Stimulated activated CD4-positive, alpha-beta T cell treated with anti-CD3 and anti-CD28 coated beads, TNF-alpha, amount 100 ng/mL, for 4 hours (primary cell): ENCODE measurements at places on chromosomes 3 and 15.

GRCh38 chr15:66698318-66698961, 3.6 kb upstream of the SMAD6 start:
- DNase-seq: no peak

DNA sequence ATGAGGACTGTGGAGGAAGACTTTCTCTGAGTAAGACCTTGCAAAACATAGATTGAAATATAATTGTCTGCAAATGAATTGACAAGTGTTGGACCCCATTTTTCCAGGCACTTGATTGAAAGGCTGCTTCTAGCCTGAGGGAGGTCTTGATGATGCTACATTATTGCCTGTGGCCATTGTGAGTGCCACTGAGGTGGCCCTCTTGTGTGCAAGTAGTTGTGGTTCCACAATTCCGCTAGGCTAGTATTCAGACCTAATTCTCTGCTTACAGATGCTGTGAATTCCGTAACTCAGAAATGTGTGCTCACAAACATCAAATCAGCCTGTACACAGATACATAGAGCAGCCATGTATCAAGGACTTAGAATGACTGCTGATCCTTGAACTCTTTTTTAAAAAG, 34.7 kb downstream of the FNDC3B start:
- DNase-seq: no peak

DNA sequence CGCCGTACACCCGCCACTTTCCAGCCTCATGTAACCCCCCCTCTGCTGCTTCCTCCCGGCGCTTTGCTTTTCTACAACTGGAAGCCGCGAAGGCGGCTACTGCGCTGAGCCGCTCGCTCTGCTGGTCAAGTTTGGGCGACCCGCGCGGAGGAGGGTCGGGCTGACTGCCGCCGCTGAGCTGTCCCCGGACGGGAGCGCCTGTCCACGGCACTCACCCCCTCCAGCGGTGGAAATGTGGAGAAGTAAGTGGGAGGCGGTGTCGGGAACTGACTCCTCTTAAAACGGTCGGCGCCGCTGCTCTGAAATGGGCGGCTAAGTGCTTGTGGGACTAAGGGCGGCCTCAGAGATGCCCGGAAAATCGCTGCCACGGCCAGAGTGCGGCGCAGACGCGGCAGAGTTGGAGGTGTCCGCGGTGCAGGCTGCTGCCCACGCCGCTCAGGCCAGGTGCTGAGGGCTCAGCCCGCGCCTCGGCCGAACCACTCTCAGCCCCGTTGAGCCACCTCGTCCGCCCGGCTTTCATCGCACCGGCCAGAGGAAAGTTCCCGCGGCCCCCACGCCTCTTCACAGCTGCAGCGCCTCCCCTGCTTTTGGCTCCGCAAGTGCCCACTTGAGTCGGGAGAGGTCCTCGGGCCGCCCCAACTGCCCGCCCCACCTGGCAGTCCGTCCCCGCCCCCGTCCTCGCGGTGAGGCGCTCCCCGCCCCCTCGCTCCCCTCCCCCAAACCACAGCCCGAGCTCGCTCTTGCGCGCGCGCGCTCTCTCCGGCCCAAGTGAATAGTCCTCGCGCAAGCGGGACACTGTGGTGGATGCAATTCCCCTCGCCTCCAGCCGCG, at the start of gene EPHA6:
EPHA6 (plus strand) TSS at position 775 of the 831 bp plus-strand sequence.
- DNase-seq: no peak

GRCh38 chr3:108183181-108183580, 39.0 kb downstream of the IFT57 start:
- no peak for DNase-seq

DNA sequence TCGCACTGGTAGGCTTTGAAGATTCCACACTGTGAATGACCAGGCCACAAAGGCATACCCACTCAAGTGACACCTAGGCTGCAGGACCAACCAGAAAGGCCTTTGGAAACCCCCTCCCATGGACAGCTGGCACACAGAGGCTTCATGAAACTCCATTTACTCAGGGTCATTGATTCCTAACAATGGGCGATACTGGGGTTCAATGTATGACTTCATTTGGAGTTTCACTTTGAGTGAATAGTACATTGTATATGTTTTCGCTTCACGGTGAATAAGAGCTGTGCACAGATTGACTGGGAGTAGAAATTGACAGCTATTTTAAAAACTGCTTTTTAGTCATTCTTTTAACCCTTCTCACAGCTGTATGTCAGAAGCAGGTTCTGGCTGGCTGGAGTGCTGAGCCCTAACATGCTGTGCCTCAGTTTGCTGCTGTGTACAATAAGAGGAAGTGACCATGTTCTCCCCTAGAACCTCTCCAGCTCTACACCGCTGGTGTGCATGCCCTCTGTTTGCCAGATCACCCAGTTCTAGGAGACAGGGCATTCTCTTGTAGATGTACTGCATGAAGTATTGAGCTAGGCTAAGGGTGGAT, 15.4 kb upstream of the CX3CR1 start:
- DNase-seq: no peak

GRCh38 chr3:64909757-64910467, 222.1 kb upstream of the ADAMTS9 start:
- no peak for DNase-seq

GRCh38 chr15:26690778-26691177, 82.1 kb downstream of the GABRB3 start:
- DNase-seq: no peak

- no peak for DNase-seq
Measured at GRCh38 chr3:127951276-127951675, 36.2 kb downstream of the KBTBD12 start.

DNA sequence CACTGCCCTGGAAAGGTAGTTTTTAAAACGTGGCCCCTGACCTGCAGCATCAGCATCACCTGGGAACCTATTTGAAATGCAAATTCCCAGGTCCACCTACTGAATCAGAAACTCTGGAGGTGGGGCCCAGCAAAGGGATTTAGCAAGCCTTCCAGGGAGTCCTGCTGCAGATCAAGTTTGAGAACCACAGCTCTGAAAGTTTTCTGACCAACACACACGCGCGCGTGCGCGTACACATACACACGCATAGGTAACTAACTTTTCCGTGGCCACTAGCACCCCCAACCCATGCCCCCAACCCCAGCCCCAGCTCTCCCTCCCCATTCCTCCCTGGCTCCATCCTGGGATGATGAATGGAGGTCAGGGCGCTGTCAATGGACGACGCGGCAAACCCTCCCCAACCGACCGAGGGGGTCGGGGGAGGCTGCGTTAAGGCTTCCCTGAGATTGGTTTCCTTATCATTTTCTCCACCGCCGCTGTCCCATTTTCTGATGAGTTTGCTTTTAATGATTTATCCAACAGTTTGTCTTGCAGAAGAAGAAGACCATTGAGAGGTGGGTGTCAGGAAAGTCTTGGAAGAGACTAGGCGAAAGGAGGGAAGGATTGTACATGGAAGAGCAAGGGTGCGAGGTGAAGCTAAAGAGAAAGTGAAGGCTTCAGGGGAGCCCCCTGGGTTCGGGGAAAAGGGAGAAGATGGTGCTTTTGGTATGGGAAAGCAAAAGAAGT, 590 bp upstream of the BOC start:
- no peak for DNase-seq

GRCh38 chr3:13142552-13143380, 69.5 kb upstream of the IQSEC1 start:
- no peak for DNase-seq

DNA sequence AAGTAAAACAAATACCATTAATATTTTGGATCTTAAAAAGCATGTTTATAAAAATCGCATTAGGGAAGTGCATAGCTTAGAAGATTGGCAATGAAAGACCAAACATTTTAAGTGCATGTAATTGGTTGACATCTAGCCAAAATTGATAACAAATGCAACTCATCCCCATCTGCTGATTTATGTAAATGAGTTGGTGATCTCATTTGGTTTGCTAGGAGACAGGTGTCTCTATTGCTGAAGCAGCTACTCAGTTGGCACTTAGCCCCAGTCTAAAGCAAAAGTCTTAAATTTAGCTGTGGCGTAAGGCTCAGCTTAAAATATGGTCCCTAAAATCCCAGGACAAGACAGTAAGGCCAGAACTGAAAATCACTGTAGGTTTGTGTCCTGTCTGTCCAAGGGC, 113.5 kb upstream of the CHL1 start:
- DNase-seq: no peak

DNA sequence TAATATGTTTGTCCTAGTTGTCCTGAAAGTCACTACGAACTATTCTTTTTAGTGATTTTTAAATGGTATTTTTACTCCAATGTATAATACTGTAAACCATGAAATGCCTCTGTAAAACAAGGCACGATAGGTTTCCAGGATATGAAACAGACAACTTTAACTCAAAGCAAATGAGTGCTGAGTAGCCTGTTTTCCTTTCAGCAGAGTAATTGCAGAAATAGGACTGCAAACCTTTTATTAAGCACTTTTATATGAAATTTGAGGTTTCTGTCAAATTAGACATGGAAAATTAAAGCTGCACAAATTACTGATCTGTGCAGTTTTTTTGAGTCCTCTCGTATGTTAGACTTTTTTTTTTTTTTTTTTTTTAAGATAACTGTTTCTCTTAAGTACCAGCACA, 16.2 kb downstream of the AKAP13 start:
- no peak for DNase-seq

DNA sequence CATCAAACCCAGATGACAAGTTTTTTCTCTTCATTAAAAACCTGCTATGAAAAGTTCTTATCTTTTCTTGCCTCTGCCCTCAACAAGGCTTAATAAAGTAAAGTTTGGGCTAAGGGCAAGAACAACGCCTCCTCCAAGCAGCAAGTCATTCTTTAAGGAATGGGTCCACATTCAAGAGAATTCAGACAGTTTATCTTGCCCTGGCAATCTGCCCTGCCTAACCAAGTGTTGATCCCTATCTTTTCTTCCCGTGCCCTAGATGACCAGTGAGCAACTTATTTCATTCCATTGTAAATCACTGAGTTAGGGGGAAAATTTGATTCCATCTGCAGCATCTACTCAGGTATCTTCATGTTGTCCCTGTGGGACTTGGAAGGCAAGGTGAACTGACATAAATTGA, 370.3 kb upstream of the DPPA4 start:
- no peak for DNase-seq

DNA sequence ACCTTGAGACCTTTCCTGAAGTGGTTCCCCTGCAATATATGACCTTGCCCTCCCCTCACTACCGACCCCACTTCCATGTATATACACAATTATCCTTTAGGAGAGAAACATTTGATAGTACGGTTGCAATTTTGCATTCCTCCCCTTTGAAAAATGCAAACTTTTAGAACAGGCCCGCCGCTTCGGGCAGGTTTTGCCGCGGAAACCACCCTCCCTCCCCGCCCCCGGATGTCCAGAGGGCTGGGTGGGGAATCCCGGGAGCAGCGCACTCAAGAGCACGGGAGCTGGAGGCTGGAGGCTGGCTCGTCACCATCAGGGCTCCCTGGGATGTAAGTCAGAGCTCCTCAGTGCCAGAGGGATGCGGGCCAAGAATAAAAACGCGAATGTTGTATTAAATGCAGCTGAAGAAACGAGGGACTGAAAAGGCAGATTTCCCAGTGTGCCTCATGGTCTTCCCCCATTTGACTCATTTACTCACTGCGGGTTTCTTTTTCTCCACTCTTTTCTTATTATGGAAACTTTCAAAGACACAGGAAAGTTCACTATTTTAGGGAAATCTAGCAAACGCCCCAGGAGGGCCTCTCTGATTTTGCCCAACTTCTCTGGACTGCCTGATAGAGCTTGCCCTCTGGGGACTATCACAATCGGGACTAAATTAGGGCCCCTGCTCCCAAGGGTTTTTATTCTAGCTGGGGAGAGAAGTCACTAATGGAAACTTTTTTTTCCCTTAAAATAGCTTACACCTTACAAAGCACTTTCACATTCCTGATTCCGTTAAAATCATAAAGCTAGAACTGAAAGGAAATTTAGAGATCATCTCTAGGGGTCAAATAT, 2.9 kb upstream of the USP3 start:
- no peak for DNase-seq

GRCh38 chr3:115800489-115801075, 177.3 kb downstream of the GAP43 start:
- no peak for DNase-seq

- DNase-seq: no peak
Measured at GRCh38 chr3:46360907-46361306, 7.0 kb downstream of the CCR2 start.

GRCh38 chr3:197021729-197022404, 7.8 kb downstream of the MELTF start:
- DNase-seq: no peak

DNA sequence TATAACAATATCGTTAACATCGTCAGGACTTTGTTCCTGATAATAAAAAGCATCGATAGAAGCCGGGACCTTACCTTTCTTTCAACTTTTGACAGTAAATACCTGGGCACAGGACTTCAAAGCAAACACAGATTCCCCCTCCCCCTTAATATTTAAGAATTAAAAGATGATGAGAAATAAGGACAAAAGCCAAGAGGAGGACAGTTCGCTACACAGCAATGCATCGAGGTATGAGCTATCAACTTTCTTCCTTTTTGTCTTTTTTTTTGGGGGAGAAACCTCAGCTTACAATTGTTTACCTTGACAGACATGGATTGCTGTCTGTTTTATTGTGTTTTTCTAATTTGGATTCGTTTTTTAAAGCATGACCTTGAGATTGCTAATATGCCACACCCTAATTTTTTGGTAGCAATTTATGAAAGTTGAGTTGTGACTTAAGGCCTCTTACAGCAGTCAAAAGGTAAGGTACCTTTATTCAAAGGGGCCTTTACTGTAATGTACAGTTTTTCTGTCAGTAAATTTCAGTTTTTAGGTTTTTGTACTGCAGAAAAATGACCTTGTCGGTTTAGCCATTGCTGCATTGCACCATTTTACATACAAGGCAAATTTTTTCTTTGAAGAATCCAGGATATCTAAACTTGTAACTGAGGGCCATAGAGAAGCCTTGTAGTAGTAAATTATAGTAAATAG, 1.1 kb downstream of the CHD2 start:
- no peak for DNase-seq

- no peak for DNase-seq
Measured at GRCh38 chr15:90232196-90232595, 1.5 kb downstream of the CIB1 start.

GRCh38 chr3:170437696-170438407, 19.2 kb downstream of the CLDN11 start:
- no peak for DNase-seq

DNA sequence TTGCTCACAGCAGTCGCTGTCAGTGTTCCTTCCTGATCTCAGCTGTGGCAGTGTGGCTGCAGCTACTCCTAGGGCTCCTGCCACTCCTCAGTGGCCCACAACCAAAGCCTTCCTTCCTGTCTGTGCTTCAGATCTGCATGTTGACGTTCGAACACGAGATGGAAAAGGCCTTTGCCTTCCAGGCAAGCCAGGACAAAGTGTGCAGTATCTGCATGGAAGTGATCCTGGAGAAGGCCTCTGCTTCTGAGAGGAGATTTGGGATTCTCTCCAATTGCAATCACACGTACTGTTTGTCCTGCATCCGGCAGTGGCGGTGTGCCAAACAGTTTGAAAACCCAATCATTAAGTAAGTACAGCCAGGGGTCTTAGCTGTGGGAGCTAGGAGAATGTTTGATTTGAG, 17.8 kb downstream of the MKRN2 start:
- no peak for DNase-seq

GRCh38 chr3:18127174-18127858, 297.8 kb downstream of the SATB1 start:
- DNase-seq: no peak

- no peak for DNase-seq
Measured at GRCh38 chr3:180329187-180329586, 272.8 kb upstream of the TTC14 start.
